ENCODE measurements at places on chromosomes 16 and 17. TPM values are rescaled to one million over a fixed set of nuclear protein-coding genes. Genes with fewer than 3 reads are reported as not detected.

GRCh38 chr17:76150712-76151622 is 9.9 kb upstream of the FOXJ1 start:
- no peak overlapping the region for H3K27ac ChIP-seq
- no peaks in the 10 kb centered on the region for H3K4me1 ChIP-seq
- no peak for DNase-seq
- H3K36me3 ChIP-seq: no peaks in the 10 kb centered on the region

Gene SLC25A19
- 26.8 TPM for total RNA-seq

GRCh38 chr17:67376415-67376736 is 705 bp upstream of the PITPNC1 start:
- no peak for DNase-seq
- H3K36me3 ChIP-seq: peaks cover 27% of the 10 kb centered on the region
- H3K4me1 ChIP-seq: peaks cover 19% of the 10 kb centered on the region
- no peak overlapping the region for H3K27ac ChIP-seq
- peak overlapping the region; percentile 76 for H3K4me3 ChIP-seq

DNA sequence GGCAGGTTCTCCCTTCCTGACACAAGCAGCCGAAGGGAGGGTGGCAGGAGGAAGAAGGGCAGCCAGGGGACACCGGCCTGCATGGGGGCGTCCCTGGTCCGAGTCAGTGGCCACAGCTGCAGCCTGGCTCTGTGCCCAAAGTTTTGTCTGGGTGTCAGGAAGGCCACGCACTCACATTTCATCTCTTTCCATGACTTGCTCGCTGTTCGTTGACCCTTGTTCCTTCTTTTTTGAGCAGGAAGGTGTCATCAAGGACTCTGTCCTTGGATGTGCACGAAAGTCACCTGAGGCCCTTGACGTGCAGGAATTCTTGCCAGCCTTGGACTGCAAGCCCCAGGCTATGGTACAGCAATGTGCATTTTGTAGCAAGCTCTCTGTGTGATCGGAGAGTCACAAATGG is 93.3 kb downstream of the TNFRSF13B start:
- H3K4me3 ChIP-seq: no peak overlapping the region
- no peaks in the 10 kb centered on the region for H3K4me1 ChIP-seq
- H3K36me3 ChIP-seq: no peaks in the 10 kb centered on the region
- no peaks in the 10 kb centered on the region for H3K27me3 ChIP-seq
- no peak for DNase-seq

Gene C16orf46
- not detected for total RNA-seq

DNA sequence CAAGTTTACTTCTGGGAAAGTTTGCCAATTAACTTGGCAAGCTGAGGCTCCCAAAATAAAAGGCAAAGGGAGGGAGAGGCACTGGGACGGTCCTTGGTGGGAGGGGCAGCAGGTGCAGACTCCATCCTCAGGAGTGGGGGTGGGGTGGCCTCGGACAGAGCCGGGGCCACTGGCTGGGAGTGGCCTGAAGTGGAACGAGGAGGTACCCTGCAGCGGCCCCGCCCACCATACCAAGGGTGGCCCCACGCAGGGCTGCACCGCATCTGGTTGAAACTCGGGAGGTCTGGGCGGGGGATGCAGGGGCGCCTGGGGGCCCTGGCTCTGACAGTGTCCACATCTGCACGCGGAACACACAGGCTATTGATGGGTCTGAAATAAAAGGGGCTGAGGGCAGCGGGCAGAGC is 42.4 kb upstream of the SLC38A10 start:
- H3K27ac ChIP-seq: no peak overlapping the region
- no peaks in the 10 kb centered on the region for H3K27me3 ChIP-seq
- peaks cover 35% of the 10 kb centered on the region for H3K36me3 ChIP-seq
- H3K4me1 ChIP-seq: peaks cover 46% of the 10 kb centered on the region
- DNase-seq: peak; percentile 47
- no peak overlapping the region for H3K4me3 ChIP-seq

DNA sequence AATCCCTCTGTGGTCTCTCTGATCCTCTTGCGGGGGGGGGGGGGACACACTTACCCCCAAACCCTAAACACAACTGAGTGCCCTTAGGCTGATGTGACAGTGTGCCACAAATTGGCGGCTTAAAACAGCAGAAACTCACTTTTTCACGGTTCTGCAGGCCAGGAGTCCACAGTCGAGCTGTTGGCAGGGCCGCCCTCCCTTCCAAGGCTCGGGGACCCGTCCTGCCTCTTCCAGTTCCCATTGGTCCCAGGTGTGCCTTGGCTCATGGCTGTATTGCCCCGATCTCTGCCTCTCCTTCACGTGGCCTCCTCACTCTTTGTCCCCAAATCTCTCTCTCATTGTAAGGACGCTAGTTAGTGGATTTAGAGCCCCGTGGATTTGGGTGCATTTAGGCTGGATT is 199.9 kb upstream of the CIBAR2 start:
- H3K27me3 ChIP-seq: peaks cover 85% of the 10 kb centered on the region
- H3K27ac ChIP-seq: no peak overlapping the region
- H3K4me1 ChIP-seq: no peaks in the 10 kb centered on the region
- no peak overlapping the region for H3K4me3 ChIP-seq

Gene PSKH1
- total RNA-seq: 49.4 TPM

GRCh38 chr17:74803388-74803930 is 27.3 kb upstream of the NAT9 start:
- H3K4me1 ChIP-seq: no peaks in the 10 kb centered on the region
- H3K36me3 ChIP-seq: peaks cover 9% of the 10 kb centered on the region
- DNase-seq: no peak
- no peak overlapping the region for H3K4me3 ChIP-seq

DNA sequence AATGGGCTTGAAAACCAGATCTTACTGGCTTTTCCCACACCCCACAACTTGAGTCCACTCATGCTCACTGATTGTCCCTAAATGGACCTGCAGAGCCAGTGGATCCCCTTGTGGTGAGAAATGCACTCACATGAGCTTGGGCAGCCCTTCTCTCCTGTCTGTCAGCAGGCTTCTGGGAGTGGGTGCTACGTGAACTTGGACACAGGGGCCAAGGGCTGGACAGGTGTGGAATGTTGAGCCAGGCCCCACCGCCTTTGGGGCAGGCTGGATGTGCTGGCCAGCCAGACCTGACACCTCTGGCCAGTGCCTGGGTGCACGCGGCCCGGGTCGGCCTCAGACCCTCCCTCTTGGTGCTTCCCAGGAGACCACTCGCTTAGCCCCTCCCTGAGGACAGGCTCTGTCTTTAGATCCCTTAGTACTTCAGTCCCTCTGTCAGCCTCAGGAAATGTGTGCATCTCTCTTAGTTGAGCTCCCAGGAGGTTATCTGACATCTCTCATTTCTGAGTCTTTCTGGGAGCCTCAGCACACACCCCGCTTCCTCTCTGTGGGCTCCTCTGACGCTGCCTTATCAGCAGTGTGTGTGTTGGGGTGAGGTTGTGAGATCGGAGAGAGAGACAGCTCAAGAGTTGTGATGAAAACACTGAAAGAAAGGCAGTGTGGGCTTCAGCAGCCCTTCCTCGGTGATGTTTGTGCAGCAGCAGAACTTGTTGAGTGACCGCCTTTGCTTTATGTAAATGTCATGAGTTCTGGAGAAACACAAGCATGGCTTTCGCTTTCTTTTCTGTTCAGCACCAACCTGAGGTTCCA is 117.0 kb downstream of the RAB11FIP4 start:
- no peaks in the 10 kb centered on the region for H3K27me3 ChIP-seq
- H3K4me1 ChIP-seq: no peaks in the 10 kb centered on the region
- no peak overlapping the region for H3K4me3 ChIP-seq
- H3K36me3 ChIP-seq: no peaks in the 10 kb centered on the region

- H3K4me3 ChIP-seq: no peak overlapping the region
- no peaks in the 10 kb centered on the region for H3K36me3 ChIP-seq
- DNase-seq: no peak
Measured at GRCh38 chr17:31792007-31792585, 66.9 kb downstream of the COPRS start.

GRCh38 chr16:87602821-87603683 is 744 bp downstream of the JPH3 start:
- H3K4me1 ChIP-seq: peaks cover 6% of the 10 kb centered on the region
- H3K27ac ChIP-seq: no peak overlapping the region
- no peak for DNase-seq
- peaks cover 56% of the 10 kb centered on the region for H3K27me3 ChIP-seq
- H3K4me3 ChIP-seq: peak overlapping the region; percentile 66
- H3K36me3 ChIP-seq: no peaks in the 10 kb centered on the region

All from Calu3 (cell line).